Cerebellar nuclear complex (tissue), 1 donor: ENCODE measurements at places on chromosomes 13 and 19.

DNA sequence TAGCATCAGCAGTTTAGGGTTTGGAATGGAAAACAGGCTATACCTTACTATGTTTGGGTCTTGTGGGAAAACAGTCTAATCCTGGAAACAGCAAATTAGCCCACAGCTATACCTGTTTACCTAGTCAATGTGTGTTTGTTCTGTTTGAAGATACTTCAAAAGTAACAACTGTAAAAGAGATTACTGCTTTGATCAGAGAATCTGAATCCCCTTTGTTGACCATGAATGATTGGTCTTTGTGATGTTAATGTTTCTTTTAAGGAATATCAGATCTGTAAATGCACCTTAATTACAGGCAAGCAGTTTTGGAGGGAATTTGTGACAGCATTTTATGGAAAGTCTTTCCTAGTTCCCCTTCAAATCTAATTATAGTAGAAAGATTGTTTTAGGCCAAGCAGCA lies 20.7 kb upstream of the KLF5 start:
- no peak for DNase-seq

GRCh38 chr19:33066543-33066942 lies 1.9 kb upstream of the RHPN2 start:
- DNase-seq = no peak

DNA sequence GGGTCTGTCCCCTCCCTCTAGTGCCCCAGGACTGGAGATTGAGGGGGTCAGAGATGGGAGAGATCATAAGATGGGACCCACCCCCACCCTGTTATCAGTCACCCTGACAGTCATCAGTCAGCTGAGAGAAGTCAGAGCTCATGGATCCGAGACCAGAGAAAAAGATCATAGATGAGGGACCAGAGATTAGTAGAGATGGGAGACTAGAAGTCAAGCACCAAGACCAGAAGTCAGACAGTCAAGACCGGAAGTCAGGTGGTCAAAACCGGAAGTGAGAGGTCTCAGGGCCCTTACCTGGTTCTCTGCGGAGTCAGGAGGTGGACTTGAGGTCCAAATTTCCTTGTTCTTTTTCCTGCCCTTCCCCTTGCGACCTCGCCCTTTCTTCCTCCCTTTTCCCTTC lies 7.0 kb downstream of the COL5A3 start:
- DNase-seq = no peak

DNA sequence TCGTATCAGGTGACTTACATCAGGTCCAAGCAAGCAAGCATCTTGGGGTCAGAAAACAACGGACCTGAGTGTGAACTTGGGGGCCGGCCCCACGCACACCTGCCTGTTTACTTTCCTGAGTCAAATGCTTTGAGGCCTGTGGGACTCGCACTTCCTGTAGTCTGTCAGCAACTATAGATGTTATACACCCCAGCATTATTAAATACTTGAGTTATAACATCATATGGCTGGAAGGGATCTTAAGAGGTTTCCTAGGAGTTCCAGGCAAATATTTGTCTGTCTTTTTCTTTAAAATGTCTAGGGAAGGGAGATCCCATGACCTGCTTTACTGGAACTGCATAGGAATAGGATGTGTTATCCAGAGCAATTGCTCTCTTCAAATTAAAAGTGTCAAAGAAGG lies 280.6 kb downstream of the SHISA2 start:
- no peak for DNase-seq

DNA sequence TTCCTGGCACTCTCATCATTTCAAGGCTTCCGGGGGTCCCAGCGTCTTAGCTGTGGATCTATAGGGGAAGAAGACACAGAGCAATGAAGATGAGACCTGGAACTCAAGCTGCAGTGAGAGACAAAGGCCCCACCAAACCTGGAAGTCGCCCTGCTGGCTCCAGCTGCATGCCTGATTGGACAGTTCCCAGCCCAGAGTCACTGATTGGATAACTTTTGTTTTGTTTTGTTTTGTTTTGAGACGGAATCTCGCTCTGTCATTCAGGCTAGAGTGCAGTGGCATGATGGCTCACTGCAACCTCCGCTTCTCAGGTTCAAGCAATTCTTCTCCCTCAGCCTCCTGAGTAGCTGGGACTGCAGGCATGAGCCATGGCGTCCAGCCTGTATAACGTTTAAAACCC lies 6.4 kb upstream of the ZNF431 start:
- no peak for DNase-seq

GRCh38 chr19:18879579-18880373 lies 16.2 kb downstream of the CERS1 start:
- no peak for DNase-seq

DNA sequence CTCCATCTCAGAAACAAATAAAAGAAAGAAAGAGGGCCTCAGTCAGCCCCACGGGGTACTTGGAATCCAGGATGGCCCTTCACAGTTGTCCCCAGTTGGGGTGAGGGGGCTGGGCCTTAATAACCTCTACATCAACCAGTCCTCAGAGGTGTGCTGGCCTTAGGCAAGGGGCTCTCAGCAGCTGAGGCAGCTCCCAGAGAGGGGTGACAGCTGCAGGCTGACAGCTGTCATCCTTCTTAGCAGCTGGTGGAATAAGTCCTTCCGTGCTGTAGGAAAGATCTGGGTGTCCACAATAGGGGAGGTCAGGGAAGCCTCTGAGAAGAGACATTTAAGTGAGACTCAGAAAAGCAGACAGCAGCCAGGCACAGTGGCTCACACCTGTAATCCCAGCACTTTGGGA lies 7.4 kb downstream of the BCAM start:
- no peak for DNase-seq

DNA sequence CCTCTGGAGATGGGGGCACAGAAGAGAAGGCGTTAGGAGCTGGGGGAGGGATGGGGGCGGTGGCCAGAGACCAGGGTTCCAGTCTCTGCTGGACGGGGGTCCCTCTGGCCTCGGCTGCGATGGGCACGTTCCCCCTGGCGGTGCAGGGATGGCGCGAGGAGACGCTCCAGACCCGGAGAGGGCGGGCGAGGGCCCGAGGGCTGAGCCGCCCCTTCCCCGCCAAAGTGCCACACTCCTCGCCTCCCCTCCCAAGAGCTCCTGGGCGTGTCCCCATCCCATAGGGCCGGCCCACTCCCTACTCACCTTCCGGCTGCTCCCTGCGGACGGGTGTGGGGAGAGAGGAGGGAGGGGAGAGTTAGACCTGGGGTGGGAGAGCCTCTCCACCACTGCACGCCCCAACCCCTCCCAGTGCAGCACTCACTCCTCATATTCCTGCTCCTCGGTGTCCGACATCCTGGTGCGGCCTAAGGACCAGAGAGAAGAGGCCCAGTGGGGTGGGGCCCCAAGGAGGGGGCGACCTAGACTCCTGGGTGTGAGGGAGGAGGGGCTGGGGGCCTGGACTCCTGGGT lies 2.2 kb downstream of the TNNT1 start:
- no peak for DNase-seq

- no peak for DNase-seq
These were observed 237.6 kb downstream of the LACC1 start for GRCh38 chr13:44117351-44117750.

- no peak for DNase-seq
These were observed 9.9 kb downstream of the PLPP2 start for GRCh38 chr19:281156-281853.

GRCh38 chr13:95207769-95208366 lies 93.4 kb downstream of the ABCC4 start:
- DNase-seq = no peak

DNA sequence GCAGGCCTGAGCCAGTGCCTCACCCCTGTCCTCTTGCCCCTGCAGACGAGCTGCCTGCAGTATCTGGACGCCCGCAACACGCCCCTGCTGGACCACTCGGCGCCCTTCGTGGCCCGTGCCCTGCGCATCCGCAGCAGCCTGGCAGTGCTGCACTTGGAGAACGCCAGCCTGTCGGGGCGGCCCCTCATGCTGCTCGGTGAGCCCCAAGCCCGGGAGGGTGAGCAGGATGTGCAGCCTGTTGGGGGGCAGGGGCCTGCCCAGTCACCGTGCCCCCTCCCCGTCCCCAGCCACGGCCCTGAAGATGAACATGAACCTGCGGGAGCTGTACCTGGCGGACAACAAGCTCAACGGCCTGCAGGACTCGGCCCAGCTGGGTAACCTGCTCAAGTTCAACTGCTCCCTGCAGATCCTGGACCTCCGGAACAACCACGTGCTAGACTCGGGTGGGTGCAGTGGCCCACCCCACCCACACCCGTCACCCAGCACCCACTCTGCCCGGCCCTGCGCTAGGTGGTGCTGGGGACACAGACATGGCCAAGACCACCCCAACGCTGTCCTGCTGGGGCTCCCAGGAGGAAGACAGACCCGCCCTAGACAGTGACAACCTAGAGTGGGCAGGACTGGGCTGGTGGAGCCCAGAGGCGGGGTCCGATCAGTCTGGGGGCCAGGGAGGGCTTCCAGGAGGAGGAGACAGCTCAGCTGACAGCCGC lies 18.6 kb downstream of the NKPD1 start:
- DNase-seq = no peak

DNA sequence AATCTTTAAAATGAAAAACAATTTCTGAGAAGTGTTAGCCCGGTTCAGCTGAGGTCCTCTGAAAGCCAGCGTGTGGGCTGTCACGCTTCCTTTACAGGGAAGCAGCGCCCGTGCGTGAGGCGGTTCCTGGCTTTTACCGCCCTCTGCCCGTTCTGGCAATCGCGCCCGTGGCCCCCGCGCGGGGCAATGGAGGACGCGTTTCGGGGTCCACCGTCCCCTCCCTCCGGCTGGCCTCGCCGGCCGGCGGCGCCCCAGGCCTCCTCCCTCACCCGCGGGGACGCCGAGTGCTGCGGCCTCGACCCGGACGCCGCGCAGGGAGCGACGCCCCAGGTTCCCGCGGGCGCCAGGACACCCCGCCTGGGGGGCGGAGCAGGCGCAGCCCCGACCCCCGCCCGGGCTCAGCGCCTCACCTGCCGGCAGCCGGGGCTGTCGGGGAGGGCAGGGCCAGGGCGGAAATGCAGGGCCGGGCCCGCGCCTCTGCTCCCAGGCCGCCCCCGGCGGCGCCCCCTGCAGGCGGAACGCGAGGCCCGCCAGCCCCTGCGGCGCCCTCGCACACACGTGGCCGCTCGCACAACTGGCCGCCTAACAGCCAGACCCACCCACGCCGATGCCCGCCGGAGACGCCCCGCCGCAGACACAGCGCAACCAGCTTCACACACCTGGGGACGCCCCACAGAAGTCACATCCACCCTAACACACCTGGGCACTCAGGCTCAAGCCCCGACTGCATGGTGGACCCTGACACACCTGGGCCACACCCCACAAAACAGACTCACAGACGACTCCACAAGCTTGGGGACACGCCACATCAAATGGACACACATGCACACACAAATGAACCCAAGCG lies at the start of gene GGACT:
TSS of gene GGACT (minus strand) at position 459 of the 847 bp plus-strand sequence. CDS start 56,198 bp downstream, outside the sequence.
- no peak for DNase-seq

- DNase-seq = peak; percentile 45
These were observed 49.2 kb downstream of the GADD45B start for GRCh38 chr19:2524840-2525723.

DNA sequence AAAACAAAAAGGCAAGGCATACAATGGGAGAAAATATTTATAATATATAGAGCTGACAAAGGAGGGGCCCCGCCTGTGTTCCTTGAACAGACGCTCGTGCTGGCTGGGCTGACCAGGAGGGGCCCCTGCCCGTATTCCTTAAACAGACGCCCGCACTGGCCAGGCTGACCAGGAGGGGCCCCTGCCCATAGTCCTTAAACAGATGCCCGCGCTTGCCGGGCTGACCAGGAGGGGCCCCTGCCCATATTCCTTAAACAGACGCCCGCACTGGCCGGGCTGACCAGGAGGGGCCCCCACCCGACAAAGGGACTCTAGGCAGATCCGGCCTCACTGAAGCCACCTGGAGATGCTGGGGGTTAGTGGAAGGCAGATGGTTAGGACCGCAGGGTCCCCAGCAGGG lies 9.3 kb downstream of the ADPRHL1 start:
- no peak for DNase-seq

DNA sequence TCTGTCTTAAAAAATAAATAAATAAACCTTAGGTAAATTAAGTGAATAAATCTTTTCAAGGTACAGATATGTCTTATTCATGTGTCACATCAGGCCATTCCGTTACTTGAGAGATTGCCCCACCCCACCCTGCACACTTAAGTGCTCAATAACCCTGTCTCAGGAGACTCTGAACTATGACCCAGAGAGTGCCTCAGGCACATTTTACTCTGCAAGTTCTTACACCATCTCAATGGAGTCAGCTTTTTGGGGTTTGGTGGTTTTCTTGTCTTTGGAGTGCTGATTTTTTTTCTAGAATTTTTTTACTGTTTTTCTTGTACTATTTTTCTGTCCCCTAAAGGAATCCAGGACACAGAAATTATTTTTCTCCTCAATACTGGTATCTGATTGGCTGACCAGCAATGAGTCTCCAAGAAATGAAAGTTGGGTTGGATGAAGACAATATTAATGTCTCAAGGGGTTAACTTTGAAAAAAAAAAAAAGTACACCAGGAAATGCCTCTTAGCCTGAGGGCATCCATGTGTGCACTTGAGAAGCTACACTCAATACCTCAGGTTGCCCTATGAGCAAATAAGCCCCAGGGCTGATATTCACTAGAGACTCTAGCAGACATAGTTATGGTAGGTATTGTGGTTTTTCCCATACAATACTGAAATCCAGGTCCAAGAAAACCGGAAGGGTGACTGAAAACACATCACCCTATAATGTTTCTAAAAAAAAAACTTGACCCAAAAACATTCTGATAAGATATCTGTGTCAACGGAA lies 114.6 kb upstream of the ZNF91 start:
- no peak for DNase-seq

DNA sequence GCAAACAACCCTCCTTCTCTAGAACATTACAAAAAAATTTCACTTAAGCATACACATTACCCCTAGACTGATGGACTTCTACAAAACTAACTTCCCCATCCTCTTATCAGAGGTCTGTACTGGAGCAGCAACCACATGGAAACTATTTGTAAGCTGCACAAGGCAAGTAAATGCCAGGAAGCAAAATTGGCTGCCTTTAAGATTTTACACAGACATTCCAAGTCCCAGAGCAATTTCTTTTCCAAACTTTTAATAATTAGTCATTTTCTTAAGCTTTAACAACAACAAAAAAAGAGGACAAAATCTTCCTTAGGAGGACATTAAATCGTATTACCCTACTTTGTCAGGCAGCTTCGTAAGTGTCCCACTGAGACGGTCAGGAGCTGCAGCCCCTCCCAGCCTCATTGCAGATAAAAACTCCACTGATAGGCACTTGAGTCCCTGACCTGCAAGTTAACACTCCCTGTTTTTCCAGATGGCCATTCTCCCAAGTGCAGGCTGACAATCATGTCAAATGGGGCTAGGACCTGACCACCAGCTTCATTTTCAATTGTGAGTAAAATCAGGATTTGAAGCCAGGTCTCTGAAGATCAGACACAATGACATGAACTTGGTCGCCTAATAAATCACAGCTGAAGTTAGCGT lies 680.1 kb downstream of the DIAPH3 start:
- DNase-seq = no peak

GRCh38 chr13:97429681-97430081 lies 4.3 kb upstream of the RAP2A start:
- peak; percentile 19 for DNase-seq
